ENCODE measurements at places on chromosomes 1 and 21.
A peak's percentile ranks its signal among the peaks of the same experiment; 100 is the strongest.

DNA sequence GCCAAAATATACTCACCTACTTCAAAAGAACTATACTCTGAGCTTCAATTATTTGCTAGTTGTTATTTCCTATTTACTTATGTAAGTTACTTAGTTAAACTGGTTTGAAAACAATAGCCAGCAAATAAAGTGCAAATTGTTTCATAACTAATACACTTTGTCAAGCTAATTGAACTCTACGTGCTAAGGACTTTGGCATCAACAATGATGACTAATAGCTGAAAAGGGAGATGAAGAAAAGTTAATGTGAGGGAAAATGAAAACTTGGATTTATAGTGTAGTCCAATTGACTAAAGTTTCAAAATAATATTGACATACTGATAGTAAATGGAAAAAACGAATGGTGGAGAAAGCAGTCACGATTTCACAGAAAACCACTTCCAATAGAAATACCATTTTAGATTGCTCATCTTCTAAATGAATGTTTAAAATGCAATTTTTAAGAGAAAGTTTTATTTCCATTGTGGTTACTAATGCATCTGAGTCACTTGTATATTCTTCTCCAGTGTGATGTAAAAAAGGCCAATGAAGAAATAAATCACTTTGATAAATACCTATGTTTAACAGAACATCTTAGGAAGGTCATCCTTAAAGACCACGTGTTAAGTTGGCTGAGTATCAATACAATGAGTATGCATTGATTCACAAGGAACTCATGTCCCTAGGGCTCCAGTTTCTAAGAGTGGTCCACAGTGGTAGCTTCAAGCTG is 455.2 kb downstream of the LTN1 start:
- no peak for DNase-seq

DNA sequence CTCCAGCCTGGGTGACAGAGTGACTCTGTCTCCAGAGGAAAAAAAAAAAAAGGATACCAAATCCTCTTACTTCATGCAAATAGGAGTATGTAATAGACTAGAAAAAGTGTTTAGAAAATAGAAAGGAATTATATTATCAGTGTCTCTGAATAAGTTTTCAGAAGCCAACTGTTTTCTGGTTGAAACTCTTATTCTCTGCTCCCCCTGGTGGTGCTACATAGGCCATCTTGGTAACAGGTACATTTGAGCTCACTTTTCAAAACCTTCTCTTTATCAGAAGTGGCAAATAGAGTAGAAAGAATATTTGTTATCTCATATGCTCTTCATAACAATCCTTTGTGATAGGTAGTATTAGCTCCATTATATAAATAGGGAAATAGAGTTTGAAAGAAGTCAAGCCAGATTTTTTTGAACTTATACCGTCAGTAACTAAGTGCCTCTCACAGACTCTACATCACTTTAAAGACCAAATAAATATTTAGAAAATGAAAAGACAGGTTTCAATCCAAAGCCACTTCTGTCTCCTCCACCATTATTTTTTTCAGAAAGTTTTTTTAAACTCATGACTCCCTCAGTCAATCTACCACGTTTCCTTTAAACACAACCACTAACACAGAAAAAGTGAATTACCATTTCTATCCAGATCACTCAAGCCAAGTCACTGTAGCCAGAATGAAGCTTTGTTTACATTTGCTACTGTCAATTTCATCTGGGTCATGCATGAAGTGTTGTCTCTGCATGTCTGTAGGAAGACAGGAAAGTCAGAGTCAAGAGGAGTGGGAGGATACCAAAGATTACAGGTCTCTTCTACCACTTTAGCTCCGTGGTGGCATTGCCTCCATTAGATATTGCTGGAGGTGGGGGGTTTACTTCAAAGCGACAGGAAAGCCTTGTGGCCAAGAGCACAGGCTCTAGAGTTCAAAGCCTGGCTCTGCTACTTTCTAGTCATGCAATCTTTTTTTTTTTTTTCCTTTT is 45.6 kb downstream of the IL23R start:
- peak; percentile 26 for DNase-seq

GRCh38 chr1:178121883-178122282 is 28.0 kb downstream of the RASAL2 start:
- DNase-seq: no peak

- DNase-seq: peak; percentile 45
These were observed 5.7 kb downstream of the GJB3 start for GRCh38 chr1:34786521-34787325.

GRCh38 chr1:232416026-232416568 is 213.8 kb downstream of the SIPA1L2 start:
- DNase-seq: no peak

DNA sequence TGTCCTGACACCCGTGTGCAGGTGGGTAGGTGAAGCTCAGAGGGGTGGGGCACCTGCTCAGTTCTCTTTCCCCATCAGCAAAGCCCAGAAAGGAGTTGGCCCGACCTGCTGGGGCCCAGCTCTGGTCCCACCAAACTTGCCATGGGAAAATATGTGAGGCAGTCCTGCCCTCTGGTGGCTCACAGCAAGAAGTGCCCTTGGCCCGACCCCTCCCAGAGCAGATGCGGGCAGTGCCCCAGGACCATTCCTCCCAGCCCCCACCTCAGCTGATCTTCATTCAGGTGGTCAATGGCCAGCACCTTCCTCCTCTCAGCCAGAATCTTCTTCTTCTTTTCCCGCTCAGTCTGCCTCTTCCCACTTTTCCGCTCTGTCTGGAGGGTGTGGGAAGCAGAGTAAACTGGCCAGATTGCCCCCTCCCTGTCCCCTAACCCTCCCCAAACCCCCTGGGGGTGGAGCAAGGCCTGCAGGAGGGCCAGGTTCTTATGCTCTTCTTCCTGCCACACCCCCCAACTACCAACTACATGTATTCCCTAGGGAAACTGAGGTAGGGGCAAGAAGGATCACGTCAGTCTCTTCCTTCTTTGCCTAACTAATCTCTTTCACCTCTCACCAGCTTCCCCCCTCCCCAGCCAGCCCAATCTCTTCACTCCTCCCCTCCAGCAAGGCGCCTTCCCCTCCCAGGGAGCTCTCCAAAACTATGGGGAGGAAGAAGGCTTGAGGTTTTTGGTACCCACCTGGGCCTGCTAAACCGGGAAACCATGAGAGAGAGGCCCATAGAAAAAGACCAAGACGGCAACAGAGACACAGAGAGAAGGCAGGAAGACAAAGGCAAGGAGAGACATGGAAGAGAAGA is 15.6 kb downstream of the TNNT2 start:
- DNase-seq: no peak

- DNase-seq: no peak
These were observed 247.3 kb downstream of the BACH1 start for GRCh38 chr21:29546071-29546470.

DNA sequence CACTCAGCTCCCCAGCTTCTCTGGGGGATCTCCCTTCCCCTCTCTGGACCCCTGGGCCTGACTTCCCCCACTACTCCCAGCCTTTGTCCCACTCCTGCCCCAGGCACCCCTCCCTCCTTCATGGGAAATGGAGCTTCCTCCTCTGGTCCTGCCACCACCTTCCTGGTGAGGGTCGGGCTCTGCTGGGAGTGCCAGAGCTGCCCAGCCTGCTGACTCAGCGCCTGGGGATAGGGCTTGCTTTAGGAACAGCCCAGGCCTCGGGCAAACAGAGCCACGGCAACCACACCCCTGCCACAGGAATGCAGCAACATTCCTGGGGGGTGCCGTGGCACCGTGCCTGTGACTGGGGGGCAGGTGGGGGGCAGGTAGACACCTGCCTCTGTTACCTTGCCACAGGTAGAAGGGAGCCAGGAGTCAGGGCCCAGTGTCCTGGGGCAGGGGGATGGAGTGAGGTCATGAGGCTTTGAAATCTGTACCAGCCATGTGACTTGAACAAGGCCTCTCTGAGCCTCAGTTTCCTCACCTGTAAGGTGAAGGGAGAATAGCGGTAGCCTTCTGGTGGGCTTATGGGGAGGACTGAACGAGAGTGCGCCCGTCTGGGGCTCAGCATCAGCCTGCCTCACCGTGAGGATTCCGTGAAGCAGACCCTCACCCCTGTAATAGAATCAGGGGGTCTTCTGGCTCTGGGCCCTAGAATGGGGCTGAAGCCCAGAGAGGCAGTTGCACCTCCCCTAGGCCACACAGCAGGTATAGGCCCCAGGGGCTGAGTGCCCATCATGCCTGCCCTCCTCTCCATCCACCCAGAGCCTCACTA is 17.8 kb upstream of the EPHA2 start:
- no peak for DNase-seq

DNA sequence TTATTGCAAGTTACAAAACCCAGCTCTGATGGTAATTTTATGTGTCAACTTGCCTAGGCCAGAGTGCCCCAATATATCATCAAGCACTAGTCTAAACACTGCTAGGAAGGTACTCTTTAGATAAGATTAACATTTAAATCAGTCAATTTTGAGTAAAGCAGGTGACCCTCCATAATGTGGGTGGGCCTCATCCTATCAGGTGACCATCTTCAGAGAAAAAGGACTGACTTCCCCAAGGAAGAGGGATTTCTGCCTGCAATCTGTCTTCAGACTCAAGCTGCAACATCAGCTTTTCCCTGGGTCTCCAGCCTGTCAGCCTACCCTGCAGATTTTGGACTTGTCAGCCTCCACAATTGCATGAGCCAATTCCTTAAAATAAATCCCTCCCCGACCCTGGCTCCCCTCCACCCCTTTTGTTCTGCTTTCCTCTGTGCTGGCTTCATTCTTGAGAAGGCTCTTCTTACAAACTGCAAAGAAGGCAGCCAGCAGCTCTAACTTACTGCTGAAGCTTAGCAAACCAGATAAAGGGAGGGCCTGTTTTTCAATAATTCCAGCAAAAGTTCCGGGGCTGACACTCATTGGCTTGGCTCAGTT is 56.4 kb upstream of the RUNX3 start:
- DNase-seq: no peak

DNA sequence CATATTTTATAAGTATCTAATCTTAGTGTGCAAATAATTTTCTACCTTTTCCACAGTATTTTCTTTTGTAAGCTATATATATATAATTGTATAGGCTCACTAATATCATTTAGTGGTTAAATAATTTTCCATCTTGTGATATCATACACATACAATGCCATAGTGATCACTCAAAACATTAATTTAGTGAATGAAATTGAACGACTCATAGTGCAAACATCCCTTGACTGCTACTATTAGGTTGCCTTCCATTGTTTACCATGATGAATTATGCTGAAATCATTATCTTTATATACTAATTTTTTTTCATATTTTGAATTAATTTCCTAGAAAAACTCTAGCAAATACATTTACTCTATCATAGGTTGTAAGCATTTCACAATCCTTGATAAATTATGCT is 127.1 kb downstream of the PCNX2 start:
- DNase-seq: no peak

DNA sequence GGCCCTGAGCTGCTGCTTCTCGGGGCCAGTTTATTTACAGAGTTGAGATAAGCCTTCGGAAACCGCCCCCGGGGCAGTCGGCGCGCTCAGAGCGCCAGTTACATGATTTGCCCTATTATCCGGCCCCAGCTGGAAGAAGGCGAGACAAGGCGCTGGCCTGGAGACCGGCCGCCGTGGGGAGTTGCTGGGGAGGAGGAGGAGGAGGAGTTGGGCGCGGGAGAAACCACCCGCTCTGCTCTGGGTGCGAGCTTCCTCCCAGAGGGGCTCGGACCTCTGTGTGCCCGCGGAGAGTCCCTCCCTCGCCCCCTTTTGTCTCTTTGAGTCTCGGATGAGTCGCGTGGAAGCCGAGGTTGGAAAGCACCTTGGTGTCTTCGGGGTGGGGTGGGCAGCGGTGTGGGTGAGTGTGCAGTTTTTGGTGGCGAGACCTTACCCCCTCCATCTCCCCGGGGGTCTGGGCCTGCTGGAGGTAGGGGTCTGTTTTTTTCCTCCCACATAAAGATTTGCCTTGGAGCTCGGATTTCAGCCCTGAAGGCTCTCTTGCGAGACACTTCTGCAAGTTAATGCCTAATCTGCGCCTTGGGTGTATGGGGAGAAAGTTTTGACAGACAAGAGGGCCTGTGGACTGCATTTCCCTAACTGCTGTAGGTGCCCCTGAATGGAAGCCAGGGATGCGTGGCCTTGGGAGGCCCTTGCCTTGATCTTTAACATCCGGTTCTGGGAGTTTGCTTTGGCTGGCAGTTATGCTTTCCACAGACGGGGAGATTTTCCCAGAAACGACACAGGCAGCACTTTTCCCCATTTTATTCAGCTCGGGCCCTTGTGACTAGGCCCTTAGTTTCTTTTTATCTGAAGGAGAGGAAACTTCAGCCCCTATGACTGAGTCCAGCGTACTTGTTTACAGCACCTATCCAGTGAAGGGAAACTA is 80.0 kb downstream of the NDUFS5 start:
- no peak for DNase-seq

DNA sequence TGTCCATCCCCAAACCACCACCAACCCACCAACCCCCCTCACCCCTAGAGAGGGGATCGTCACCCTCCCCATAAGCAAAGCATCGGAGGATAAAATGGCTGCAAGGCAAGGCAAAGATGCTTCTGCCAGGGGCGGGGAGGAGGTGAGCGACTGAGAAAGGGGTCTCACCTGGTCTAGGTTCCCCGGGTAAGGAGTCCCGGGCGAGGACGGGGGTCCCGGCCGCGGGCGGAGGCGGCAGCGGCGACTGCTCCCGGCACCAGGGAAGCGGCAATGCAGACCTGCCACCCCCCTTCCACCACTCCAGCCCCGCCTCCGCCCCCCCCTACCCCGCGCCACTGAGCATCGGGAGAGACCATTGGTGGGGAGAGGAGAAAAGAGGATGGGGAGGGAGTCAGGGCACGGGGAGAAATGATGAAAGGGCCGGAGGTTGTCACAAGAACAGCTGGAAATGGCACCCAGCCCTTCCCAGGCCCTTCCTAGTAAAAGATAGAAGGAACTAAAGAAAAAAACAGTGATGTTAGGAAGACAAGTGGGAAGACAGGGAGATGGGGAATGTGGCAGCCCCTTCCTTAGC is at the start of gene SV2A:
Gene SV2A, minus strand, starts transcription at position 274 of the 574 bp plus-strand sequence. CDS start 4,004 bp downstream, outside the sequence.
- no peak for DNase-seq

DNA sequence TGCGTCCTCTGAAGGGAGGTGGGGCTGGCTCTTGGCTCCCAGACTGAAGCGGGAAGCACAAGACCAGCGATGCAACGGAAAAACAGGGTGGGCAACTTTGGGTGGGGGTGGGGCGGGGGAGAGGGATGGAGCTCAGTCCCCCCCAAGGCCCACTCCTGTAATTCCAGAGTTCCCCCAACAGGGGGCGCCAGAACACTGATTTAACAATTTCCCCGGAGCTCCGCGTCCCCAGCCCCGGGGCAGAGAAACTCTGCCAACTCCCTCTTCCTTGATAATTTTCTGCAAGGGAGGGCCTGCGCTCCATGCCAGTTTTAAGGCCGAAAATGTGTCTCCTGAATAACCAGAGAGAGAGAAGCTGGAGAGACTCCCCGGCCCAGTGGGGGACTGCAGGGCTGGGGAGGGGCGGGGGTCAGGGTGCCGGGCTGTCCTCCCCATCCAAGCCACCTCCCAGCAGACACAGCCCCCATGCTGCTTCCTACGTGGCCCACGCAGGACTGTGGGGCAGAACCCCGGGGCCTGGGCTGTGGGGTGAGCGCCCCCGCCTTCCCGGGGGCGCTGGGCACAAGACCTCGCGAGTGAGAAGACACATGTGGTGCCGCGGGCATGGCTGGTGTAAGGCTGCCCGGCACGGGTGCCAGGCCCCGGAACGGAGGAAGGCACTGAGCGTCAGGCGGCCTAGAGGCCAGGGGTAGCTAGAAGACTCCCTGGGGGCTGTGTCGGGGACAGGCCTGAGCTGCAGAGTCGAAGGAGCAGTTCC is 51.4 kb downstream of the KIF21B start:
- DNase-seq: peak; percentile 43

GRCh38 chr1:31985430-31985829 is 28.2 kb upstream of the KHDRBS1 start:
- DNase-seq: no peak
